Amniotic stem cell (primary cell): ENCODE measurements at places on chromosomes 16 and 17.

DNA sequence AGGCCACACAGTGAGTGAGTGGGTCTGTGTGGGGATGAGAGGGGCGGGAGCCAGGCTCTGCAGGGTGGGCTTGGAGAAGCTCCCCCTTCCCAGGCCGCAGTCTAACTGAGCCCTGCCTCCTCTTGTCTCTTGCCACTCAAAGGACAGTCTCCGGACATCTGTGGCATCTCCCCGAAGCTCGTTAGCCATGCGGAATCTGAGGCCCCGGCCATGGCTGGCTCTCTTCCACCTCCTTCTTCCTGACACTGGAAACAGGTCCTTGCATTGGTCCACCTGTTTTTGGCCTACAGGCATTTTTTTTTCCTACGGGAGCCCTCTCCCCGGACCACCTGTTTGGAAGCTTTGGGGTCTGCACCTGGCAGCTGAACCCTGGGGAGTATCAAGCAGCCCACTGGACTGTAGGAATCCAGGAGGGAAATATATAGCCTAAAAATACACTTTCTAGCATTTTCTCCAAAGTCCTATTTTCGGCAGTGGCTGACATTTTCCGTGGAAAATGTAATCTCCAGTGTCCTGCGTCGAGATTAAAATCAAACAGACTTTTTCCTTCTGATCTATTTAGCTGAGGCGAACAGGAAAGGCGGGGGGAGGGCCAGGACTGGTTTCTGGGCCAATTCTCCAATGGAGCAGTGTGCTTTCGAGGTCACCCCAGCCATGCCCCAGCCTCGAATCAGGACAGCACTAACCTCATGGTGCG is 9.1 kb downstream of the ATP2A3 start:
- no peak for DNase-seq

DNA sequence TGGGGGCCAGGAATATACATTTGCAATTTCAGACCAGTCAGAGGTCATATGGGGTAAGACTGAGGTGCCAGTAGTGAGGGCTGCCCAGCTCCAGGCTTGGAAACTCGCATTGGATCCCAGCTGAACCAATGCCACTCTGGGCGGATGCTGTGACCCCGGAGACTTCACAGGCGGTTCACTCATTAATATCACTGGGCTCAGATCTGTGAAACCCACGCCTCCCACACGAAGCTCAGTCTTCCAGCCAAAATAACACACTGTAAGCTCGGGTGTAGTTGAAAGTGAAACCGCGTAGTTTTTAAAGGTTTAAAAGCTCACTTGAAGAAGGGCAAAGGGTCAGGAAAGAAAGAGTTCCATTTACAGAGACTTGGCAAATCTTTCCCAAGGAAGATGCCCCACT is 254.8 kb downstream of the FOXL1 start:
- DNase-seq, result no peak

DNA sequence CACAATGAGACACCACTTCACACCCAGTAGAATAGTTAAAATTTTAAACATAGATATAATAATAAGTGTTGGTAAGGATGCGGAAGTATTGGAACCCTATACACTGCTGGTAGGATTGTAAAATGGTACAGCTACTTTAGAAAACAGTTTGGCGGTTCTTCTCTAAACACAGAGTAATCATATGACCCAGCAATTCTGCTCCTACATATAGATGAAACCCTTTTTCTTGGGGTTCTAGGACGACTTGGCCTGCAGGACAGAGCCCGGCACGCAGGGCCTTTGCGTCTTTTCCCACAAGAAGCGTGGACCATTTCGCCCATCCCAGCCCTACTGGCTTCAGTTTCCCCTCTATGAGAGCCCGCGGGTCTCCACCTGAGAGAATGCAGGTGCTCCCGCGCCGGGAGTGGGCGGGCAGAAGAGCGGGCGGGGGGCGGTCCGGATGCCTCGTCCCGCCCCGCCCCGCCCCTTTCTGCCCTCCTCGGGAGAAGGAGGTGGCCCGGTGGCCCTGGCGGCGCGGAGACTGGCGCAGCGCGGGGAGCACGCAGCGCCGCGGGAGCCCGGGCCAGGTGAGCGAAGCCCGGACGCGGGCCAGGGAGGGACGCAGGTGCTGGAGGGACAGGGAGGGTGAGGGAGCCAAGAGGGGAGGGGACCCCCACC is at the start of gene SDR42E2:
Gene SDR42E2 (plus strand): TSS at position 508 of the 657 bp plus-strand sequence. CDS start 3,077 bp downstream, outside the sequence.
- DNase-seq, result no peak

DNA sequence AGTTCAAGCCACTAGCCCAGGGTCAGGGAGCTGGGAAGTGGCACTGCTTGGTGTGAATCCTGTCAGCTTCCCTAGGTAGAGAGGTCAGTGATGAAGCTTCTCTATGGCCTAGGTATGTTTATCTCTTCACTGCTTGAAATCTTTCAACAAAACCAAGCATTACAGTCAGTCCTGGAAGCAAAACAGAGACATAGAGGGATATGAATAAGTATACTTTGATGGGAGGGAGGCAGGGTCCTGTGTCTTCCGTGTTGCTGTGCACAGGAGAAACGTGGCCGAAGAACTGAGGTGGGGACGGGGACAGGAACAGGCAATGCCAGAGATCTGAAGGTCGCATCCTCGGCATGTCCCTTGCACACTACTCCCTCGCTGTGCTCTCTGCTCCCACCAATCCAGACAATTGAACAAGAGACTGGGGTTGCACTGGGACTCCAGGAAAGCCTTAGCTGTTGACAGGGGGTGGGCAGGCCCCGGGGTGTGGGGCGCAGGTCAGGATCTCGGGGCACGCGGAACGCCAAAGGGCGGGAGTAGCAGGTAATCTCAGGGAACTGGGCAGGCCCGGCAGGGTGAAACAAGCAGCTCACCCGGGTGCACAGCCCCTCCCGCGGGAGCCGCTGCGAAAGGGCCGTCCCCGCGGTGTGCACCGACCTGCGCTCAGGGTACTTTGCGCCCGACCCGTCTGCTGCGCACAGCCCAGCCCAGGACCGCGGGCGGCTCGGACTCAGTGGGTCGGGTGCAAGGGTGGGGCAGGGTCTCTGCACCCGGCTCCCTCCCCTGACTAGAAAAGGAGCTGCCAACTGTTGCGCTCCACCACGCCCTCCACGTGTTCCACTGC is at the start of gene MT1H:
Gene MT1H (plus strand): TSS at position 810 of the 835 bp plus-strand sequence. CDS start 71 bp downstream, outside the sequence.
- no peak for DNase-seq

GRCh38 chr17:2123375-2124251 is 68.7 kb downstream of the HIC1 start:
- DNase-seq, result no peak

DNA sequence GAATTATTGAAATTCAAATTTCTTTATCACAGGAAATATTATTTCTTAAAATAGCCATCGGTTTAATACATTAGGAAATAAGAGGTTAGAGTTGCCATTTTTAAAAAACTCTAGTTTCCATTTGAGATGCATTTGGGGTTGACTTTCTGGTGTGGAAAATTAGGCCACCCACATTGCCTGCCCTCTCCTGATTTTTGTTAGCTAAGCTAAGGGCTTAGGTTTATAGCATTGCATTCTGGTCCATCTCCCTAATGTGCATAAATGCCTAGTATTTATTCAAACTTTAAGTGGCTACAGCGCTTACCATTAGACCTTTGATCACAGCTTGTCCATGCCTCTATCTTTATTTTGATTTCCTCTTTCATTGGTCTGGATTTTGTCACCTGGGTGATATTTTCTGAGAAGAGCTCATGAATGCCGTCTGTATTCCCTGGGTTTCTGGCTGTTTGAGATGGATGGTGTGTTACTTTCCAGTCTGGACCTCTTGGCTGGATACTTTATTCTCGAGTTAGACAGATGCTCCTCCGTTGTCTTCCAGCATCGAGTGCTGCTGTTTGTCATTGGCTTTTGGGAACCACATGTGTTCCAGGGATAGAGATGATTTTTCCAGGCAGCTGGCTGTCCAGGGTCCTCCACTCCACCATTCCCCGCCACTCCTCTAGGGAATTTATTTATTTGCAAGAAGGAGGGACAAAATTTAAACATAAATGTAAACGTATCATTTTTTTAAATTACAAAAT is 120.3 kb downstream of the KATNIP start:
- no peak for DNase-seq

GRCh38 chr17:55750750-55751657 is at the start of gene PCTP:
Gene PCTP (plus strand): TSS chr17:55751051. CDS start chr17:55751104, 53 bp downstream.
- peak; percentile 67 for DNase-seq

DNA sequence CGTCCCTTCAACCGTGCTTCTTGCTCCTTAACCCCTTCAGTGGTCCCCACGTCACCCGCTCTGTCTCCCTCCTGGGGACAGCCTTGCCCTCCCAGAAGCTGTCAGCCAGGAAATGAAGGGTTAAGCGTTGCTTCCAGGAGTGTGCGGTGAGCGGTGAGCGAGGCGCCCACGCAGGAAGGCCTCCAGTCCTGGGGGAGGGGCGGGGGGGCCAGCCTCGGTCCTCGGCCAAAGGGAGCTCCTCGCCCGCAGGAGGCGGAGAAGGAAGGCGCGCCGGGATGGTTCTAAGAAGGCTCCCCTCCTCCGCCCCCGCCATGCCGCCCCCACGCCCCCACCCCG is 2.3 kb downstream of the RBFOX3 start:
- no peak for DNase-seq

GRCh38 chr17:38864636-38865398 is 5.0 kb upstream of the LASP1 start:
- DNase-seq, result no peak

GRCh38 chr17:1871756-1872155 is 42.0 kb downstream of the RPA1 start:
- DNase-seq, result no peak

DNA sequence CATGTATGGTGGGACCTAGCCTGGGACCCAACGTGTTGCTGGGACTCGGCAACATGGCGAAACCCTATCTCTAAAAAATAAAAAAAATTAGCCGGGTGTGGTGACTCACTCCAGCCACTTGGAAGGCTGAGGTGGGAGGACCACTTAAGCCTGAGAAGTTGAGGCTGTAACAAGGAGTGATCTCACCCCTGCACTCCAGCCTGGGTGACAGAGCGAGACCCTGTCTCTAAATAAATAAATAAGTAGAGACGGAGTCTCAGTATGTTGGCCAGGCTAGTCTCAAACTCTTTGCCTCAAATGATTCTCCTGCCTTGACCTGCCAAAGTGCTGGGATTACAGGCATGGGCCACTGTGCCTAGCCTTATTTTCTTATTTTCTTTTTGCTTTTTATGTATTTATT is 10.1 kb upstream of the CNP start:
- no peak for DNase-seq

DNA sequence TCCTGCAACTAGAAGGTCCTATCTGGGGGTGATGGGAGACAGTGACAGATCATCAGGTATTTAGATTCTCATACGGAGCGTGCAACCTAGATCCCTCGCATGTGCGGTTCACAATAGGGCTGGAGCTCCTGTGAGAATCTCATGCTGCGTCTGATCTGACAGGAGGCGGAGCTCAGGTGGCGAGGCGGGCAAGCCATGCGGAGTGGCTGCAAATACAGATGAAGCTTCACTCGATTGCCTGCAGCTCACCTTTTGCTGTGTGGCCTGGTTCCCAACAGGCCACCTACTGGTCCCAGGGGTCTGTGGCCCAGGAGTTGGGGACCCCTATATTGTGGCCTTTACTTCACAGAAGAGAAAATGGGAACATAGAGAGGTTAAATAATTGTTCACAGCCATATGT is 200.4 kb downstream of the IRF8 start:
- DNase-seq, result no peak

- DNase-seq, result no peak
These were observed 259.6 kb downstream of the ZFHX3 start for GRCh38 chr16:72788269-72788809.

- peak; percentile 100 for DNase-seq
These were observed at the start of gene NAA38 for GRCh38 chr17:7856811-7857712. Gene NAA38 (minus strand): TSS chr17:7857559. CDS start chr17:7857463, 96 bp downstream.

DNA sequence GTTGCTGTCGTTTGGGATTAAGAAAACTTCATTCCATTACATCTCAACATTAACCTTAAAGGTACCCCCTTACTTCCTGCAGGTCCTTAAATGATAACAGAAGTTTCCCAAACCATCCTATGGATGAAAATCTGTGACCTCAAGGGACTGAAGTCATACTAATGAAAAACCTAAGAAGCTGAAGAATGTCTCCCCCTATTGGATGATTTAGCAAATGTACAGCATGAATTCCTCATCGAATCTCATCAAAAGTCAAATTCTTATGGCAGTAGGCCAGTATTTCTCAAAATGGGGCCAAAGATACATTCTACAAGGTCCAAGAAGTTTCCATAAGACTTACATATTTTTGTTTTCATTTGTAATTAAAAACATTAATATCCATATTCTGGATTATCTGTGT is 13.5 kb downstream of the SCO1 start:
- no peak for DNase-seq

DNA sequence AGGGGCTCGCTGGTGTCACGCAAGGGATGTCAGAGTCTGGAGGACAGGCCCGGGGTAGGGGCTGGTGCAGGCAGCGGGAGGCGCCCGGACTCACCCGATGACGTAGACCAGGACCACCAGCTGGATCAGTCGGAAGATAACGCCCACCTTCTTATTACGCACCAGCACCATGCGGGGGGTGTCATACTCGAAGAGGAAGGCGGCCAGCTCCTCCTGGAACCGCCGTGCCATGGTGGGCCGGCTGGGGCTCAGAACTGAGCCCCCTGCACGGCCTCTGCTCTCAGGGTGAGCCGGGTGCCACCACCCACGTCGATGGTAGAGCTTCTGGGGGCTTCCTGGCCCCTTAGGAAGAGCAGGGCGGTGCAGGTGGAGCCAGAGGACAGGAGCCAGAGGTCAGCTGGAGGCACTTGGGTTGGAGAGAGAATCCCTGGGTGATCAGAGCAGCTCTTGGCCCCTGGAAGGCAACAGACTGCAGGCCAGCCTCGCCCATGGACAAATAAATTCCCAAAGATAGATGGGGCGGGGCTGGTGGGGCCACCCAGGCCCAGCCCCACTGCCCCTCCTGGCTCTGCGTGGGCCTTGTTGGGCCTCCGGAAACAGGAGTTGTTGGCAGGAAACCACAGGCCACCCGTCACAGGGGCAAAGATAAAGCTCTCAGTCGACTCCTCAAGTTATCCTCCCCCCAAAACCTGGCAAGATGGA is at the start of gene P2RX1:
Gene P2RX1 (minus strand): TSS at position 471 of the 702 bp plus-strand sequence. CDS start 240 bp downstream, at position 231.
- DNase-seq, result no peak

DNA sequence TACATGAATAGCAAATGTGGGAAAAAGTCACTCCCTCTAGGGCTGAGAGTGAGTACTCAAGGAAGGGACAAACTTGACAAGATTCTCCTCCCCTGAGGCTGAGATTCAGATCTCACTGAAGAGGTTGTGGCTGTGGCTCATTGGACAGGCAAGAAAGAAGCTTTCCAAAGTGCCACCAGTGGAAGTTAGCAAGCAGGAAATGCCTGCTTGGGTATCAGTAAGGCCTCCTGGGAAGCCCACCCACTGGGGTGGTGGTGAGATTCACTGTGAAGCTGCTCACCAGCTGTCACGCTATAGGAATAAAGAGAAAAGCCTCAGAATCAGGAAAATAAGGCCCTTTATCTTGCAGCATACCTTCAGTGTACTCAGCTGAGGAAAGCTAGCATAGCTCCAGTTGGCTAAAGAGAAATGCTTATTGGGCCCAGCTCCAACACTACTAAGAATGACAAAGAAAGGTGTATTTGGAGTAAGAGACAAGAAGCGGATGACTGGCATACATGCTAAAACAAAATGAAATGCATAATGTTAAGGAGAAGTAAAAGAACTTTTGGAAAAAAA is 274.4 kb upstream of the TOM1L1 start:
- no peak for DNase-seq

GRCh38 chr17:68441070-68441770 is 16.1 kb downstream of the WIPI1 start:
- DNase-seq, result no peak
